ENCODE measurements at places on chromosomes 6 and 20.
A peak's percentile ranks its signal among the peaks of the same experiment; 100 is the strongest.

- no peak for DNase-seq
Observed at GRCh38 chr6:169854083-169854725, 102.8 kb downstream of the ERMARD start.

- DNase-seq, result peak; percentile 24
Observed at GRCh38 chr6:97304701-97305100, 21.7 kb upstream of the MMS22L start.

DNA sequence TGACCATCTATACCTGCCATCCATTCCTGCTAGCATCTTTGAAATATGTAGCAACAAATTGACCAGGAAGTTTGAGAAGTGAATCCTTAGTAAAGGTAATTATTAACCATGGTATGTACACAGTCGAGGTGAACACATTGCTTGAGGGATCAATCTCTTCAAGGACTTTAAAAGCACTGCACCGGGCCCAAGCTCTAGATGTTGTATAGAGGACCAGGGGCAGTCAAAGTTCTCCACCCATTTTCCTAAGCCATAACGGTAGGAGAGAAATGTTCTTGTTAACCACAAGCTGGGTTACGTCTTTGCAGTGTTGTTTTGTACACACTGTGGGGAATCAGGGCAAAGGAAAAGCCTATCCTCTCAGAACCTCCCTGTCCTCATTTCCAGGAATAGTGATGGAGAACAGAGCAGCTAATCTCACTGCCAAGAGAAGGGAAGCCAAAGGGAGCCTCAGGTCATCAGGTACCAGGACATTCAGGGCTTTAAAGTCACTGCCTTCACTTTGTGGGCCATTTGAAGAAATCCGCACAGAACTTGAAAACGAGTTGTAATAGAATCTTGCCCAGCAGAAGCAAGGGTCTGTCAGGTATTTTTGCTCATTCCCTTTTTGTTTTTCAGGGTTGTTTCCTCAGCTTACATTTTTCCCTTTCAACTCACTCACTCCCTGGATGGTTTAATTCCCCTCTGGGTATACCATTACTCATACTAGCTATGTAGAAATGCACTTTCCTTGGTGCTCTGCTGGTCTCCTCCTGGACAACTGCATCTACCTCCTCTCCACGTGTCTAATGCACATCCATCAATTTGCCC is 5.3 kb upstream of the PM20D2 start:
- DNase-seq, result no peak

GRCh38 chr20:36929290-36929689 is 22.2 kb downstream of the SAMHD1 start:
- no peak for DNase-seq

- DNase-seq, result no peak
Observed at GRCh38 chr20:50304501-50304856, 113.8 kb downstream of the CEBPB start.

DNA sequence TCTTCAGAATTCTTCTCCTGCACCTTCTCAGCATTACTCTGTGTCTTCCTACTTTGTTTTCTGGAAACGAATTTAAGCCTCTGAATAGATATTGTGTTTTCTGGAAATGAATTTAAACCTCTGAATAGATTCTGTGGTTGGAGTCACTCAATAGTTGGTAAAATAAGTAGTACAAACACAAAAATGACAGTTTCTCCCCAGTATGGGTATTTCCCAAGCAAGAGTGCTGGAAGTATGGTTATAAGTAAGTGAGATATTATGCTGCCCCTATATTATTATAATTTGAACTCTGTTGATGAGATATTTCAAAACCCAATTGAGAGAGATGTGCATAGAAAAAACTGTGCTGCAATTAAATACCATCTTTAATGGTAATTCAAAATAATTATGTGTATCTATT is 94.9 kb downstream of the TINAG start:
- DNase-seq, result no peak

DNA sequence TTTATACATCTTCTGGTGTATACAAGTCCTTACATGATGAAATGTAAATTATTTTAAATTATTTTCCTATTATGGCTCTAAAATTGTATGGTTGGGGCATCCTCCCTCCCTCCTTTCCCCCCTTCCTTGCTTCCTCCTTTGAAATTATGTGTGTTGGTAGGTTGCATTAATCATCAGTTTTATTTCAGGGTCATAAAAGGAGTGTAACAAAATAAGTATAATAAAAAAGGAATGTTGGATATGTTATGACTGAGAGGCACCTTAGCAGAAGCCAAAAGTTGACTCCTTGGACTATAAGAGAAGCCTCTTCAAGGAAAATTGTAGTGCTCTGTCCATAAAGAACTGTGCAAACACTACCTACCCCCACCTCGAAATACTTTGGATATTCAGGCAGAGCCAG is 46.6 kb upstream of the PTPRK start:
- no peak for DNase-seq

DNA sequence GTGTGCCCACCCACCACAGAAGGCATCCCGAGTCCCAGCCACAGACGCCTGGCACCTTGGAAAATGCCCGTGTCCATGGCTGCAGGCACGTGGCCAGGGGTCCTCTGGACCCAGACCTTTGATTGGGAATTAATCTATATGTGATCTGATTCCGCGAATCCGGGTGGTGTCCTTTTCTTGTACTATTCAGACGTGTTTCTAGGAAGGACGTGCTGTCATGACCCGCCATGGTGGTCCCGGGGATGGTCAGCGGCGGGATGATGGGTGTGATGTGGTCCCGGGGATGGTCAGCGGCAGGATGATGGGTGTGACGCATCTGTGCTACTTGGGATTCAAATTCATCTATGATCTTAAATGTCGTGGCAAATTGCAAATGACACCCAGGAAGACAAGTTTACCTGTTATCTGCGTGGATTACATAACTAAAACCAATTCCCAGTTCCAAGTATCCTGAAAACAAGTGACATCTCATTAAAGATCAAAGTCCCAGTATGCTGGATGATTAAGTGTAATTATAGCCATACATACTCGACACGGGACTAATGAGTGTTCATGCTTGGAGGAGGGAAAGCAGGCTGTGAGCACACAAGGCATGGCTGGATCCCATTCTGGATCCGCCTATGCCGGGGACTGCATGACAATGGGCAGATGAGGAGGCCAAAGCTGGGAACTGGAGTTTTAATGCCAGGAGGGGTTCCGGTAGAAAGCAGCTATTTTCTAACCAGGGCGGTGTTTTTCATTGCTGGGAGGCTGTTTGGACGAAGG is 256.5 kb downstream of the TAF4 start:
- DNase-seq, result no peak

GRCh38 chr20:63917811-63918210 is 22.9 kb downstream of the DNAJC5 start:
- DNase-seq, result no peak

- DNase-seq, result no peak
Observed at GRCh38 chr20:19761841-19762240, 3.8 kb downstream of the RIN2 start.

GRCh38 chr6:65627015-65627414 is 80.0 kb downstream of the EYS start:
- DNase-seq, result no peak

- DNase-seq, result no peak
Observed at GRCh38 chr6:87918461-87918941, 129.1 kb upstream of the SPACA1 start.

DNA sequence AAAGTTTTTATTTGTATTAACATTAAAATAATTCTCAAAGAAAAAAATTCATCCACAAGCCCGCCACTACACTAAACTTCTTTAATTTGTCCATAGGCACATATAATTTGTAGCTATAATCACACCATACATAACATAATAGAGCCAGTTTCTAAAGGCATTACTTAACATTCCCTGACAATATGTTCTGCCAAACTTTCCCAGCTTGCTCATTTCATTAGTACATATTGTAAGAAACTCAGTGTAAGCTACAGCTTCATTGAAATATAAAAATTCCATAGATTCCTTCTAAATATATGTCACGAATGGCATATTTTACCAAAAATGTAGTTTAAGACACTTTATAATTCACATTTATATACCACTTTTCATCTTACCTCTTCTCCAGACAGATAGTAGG is 59.3 kb downstream of the MAN1A1 start:
- no peak for DNase-seq

DNA sequence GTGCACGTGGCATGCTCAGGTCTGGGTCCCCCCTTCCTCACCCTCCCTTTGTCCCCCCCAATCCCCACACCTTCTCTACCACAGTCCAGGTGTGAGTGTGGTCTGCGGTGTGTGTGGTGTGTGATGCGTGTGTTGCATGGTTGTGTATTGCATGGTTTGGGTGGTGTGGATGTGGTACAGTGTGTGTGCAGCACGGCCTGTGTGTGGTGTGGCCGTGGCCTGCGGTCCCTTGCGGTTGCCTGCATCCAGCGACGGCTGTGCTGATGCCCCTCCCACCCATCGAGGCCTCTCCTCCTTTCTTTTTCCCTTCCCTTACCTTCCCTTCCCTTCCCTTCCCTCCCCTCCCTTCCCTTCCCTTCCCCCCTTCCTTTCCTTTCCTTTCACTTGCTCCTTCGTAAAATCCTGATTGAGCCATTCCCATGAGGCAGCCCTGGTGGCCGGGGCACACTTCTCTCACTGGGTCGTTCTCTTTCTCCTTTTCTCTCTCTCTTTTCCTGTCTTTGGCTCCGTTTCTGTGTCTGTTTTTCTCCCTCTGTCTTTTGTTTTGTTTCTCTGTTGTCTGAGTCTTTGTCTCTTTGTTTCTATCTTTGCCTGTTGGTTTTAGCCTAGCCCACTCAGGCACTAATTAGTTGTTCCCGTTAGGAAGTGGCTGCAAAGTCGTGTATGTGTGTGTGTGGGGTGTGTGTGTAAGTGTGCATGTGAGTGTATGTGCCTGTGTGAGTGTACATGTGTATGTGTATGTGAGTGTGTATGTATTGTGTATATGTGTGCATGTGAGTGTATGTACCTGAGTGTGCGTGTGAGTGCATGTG is 65.7 kb downstream of the SRC start:
- DNase-seq, result no peak

- no peak for DNase-seq
Observed at GRCh38 chr20:20567712-20568111, 144.7 kb downstream of the RALGAPA2 start.

DNA sequence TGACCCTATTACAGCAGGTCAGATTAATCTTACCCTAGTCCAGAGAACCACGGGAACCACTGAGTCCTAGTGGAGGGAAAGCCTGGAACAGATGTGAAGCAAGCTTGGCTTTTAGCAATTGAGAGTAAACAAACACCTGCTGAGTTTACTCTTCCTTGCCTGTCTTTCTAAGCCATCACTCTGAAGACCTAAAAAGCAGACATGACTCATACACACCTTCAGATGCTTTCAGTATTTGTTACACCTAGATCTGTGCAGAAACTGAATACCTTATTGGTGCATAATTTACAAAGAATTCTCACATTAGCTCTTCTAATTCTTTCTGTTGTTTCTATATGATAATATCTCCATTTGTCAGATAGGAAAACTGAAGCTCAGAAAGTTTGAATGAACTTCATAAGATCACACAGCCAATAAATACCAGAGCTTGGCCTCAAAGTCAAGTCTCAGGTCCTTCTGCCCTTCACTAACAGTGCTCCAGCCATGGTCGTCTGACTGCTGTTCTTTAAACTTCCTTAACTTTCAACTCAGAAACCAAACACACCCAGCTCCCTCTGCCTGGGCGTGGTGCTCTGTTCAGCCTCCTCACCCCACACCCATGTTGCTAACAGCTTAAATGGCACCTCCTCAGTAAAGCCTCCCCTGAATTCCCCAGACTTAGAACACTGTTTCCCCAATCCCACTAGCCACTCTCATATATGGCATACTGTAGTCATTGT is 8.6 kb upstream of the GABBR1 start:
- DNase-seq, result peak; percentile 66

GRCh38 chr6:142408409-142408808 is 106.6 kb downstream of the ADGRG6 start:
- DNase-seq, result peak; percentile 38

DNA sequence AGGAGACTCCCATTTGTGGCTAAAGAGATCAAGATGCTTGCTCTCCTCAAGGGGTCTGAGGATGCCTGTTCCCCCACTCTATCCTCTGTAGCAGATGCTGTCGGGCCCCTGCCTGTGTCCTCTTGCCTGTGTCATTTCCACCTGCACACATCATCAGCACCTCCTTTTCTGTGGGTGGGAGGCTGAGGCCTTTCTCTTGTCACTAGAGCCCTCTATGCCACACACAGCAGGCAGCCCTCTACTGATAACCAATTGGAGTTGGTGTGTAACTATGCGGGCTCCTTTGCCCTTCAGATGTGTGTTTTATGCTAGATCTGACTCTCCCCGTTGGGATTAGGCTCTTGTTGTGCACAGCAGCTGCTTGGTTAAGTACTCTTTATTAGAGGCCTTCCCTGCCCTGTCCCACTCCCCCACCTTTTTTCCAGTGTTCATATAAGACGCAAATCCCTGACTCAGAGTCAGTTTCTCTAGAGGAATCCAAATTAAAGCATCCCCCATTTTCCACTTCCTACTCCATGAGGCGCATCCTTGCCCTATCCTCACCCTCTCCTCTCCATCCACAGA is 7.7 kb downstream of the TREML2 start:
- no peak for DNase-seq

- DNase-seq, result no peak
Observed at GRCh38 chr6:151186804-151187330, 52.9 kb upstream of the AKAP12 start.

DNA sequence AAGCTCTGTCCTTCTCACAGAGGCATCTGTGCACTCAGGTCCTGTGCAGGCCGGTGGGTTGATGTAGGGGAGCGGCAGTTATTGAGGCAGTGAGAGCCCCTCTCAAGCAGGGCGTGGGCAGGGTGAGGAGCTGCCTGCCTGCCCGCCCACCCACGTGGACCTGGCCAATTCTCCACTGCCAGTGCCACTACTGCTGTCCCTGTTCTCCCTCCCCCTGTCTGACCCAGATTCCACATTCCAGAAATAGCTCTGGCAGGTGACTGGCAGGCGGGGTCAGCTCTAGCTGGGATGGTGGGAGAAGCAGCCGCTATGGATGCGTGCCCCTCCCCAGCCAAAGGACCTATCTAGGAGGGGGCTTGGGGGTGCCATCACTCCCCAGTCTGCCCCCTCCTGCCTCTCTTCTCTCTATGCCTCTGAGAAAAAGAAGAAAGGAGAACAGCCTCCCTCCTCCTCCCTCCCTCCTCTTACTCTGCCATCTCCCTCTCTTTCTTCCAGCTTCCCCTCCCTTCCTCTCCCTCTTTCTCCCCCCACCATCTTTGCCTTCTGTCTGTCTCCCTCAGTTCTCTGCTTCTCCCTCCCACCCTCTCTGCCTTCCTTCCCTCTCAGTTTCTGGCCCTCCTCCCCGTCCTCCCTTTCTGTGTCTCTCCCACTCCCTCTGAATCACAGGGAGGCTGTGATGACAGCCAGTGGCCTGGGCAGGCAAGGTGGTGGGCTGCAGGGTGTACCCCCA is 86.5 kb upstream of the MYL9 start:
- DNase-seq, result no peak

DNA sequence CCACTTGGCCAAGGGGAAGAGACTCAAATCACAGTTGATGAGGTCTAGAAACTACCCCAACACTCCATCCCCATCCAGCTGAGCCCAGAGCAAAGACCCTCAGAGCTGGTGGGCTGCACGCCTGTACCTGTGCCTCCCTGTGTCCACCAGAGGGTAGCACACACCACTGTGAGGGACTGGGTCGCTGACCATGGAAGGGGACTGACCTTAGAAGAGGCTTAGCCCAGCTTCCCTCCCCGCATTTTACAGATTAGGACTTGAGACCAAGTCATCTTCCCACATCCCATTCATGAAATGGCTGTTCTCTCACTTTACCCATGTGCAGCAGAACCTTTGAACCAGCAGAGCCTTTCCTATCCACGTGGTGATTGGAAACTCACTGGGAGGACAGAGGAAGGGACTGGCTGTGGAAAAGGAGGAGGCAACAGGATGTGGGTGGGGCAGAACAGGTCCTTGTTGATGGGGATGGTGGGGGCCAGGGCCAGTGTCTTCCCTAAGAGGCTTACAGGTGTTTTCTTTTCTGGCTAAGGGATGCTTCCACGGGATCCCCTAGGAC is 44.3 kb downstream of the CPXM1 start:
- DNase-seq, result peak; percentile 71

Data from OCI-M1 (cell line).